Endothelial cell (in vitro differentiated cells): ENCODE measurements at places on chromosomes 1 and 21.

DNA sequence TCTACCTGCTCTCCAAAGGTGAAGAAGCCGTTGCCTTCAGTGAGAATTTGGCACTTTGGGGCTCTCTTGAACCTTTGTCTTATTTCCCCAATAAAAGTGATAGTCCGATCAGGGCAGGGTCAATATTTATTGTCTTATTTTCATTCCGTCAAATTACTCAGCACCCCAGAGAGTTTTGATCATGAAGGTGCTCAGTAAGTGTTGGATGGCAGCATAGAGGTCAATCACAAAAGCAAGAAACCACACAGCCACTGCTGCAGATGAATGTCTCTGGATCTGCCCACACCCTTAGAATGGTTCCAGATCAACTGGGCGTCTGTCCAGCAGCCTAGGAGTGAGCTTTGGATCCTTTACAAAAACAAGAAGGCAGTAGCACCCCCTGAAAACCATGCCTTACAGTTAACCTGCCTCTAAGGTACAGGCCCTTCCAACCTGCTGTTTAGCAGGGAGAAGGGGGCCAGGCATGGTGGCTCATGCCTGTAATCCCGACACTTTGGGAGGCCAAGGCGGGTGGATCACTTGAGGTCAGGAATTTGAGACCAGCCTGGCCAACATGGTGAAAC lies 97.3 kb downstream of the PSMG1 start:
- H3K36me3 ChIP-seq = no peaks in the 10 kb centered on the region
- no peak overlapping the region for H3K4me3 ChIP-seq
- no peaks in the 10 kb centered on the region for H3K4me1 ChIP-seq
- no peak for DNase-seq
- no peak overlapping the region for H3K27ac ChIP-seq

DNA sequence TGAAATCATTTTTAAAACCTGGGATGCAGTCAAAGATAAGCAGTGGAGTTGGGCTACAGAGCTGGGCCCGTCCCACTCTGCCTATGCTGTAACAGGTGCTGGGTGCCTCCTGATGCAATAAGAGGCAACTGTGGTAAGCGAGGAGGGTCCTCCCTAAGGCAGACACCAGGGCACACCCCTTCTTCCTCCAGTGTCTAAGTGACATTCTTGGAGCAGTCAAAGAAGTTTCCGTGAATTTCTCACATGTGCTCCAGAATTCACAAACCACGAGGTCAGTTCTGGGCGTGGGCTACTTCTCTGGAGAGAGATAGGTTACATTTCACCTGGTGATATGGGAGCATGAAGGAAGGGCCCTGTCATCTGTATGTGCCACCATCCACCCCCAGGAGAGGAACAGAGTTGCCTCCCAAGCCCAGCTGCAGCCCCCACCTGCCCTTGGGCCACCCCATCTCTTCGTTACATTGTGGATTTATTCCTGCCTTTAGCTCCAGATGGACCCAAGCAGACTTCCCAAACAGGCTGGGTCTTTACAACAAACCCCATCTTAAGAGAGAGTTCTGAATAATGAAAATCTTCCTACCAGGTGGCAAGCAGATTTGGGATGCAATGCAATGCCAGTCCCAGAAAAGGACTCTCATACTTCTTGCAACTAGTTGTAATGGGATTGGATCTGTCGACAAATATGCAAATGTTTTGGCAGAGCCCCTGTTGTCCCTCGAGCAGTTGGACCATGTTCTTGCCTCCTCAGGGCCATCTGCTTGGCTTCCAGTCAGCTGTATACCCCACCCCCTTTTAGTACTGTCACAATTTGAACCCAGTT lies 82.5 kb upstream of the CNTN2 start:
- H3K27me3 ChIP-seq = peaks cover 1% of the 10 kb centered on the region
- no peaks in the 10 kb centered on the region for H3K36me3 ChIP-seq
- no peaks in the 10 kb centered on the region for H3K4me1 ChIP-seq

DNA sequence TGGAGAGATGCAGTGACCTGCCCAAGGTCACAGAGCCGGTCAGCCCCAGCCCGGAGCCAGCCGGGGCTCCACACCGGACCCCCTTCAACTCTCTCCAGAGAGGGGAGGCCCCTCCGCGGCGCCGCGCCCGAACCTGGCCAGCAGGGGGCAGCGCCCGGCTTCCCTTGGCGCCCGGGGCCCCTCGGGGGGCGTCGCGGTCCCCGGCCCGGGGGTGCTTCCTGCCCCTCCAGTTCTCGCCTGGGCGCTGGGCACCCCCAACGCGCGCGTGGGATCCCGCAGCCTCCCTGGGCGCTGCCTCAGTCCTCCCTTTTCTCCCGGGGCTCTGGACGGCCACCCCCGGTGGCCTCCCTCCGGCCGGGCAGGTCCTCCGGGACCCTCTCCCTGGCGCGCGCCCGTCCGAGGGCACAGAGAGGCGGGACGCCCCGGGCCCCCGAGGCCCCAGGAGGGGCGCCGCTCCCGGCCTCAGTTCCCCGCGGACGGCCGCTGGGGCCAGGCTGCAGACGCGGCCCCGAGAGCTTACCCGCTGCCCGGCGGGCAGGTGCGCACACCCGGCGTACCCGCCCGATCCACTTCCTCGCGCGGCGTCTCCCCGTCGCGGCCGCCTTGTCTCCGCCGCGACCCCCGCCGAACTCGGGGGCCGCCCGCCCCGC lies 406 bp downstream of the HTR1D start:
- DNase-seq = peak; percentile 62
- peaks cover 5% of the 10 kb centered on the region for H3K4me1 ChIP-seq
- peak overlapping the region; percentile 4 for H3K4me3 ChIP-seq
- H3K27me3 ChIP-seq = peaks cover 16% of the 10 kb centered on the region

GRCh38 chr1:34701326-34702060 lies 53.4 kb upstream of the GJB5 start:
- H3K4me1 ChIP-seq = peaks cover 3% of the 10 kb centered on the region
- no peak overlapping the region for H3K27ac ChIP-seq
- H3K27me3 ChIP-seq = no peaks in the 10 kb centered on the region
- no peaks in the 10 kb centered on the region for H3K36me3 ChIP-seq
- no peak overlapping the region for H3K4me3 ChIP-seq

- H3K36me3 ChIP-seq = no peaks in the 10 kb centered on the region
- no peak overlapping the region for H3K27ac ChIP-seq
- no peaks in the 10 kb centered on the region for H3K27me3 ChIP-seq
- H3K4me3 ChIP-seq = no peak overlapping the region
Observed at GRCh38 chr1:52867087-52867863, 24.7 kb downstream of the ZYG11A start.

DNA sequence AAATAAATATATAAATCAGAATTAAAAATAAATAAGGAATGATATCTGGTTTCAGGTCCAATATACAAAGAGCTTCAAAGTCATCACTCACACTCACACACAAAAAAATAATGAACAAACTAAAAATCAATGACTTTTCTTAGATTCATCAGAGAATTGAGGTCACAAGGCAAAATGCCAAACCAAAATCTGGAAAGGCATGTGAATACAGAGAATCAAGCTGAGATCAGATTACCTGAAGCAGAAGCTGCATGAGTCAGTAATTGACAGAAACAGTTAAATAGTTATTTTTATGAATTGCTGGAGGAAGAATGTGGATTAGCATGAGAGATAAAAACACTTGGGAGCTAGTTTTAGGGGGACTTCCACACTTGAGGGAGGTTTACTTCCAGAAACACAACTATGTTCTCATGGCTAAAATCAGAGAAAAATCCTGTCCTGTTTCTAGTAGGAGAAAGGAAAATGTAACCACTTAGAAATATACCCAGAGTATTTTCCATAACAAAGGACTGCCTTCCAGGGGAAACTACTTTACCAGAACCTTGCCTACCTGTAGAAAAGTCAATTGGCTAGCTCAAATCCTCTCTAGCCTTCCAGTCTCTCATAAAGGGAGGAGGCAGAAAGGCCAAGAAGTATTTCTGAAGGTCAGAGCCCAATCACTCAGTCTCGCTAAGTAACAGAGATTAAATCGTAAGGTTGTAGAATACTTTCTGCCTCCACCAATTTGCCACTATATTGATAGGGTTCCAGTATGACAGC lies 536.6 kb upstream of the NR5A2 start:
- no peaks in the 10 kb centered on the region for H3K36me3 ChIP-seq
- no peak overlapping the region for H3K27ac ChIP-seq
- DNase-seq = no peak
- no peak overlapping the region for H3K4me3 ChIP-seq
- no peaks in the 10 kb centered on the region for H3K27me3 ChIP-seq
- no peaks in the 10 kb centered on the region for H3K4me1 ChIP-seq

GRCh38 chr1:109279615-109280278 lies 3.2 kb downstream of the PSRC1 start:
- H3K4me1 ChIP-seq = peaks cover 32% of the 10 kb centered on the region
- H3K27me3 ChIP-seq = peaks cover 8% of the 10 kb centered on the region
- no peak overlapping the region for H3K4me3 ChIP-seq
- no peak for DNase-seq
- H3K36me3 ChIP-seq = peaks cover 9% of the 10 kb centered on the region

GRCh38 chr1:186722711-186723309 lies 42.6 kb upstream of the PTGS2 start:
- no peak overlapping the region for H3K4me3 ChIP-seq
- H3K36me3 ChIP-seq = no peaks in the 10 kb centered on the region
- DNase-seq = peak; percentile 45
- no peak overlapping the region for H3K27ac ChIP-seq
- peaks cover 3% of the 10 kb centered on the region for H3K27me3 ChIP-seq

DNA sequence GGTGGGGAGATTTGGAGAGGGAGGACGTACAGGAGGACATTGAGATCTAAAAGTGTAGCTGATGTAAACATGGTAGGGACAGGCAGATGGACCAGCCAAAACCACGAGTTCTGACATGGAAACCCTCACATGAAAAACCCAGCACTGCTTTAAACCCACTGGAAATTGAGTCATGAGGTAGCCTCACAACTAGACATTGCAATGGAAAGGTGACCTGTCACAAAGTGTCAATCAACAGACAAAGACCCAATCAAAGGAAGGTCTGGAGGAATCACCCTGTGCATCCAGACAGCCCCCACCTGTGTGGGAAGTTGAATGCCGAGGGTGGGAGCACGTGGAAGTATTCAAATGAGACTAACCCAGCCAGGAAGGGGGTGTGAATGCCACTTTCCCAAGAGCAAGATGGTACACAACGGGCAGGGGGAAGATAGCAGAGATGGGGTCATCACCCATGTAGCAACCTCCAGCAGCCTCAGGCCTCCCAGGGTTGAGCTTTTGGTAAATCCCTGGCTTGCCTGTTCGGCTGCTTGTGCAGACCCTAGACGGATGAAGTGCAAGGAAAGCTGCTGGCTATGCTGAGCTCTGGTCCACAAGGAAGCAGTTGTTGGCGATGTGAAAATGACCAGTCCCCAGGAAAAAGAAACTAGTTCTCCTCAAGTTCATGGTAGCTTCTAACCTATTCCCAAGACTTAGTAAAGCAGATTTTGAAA lies 5.6 kb downstream of the FCMR start:
- H3K27me3 ChIP-seq = peaks cover 7% of the 10 kb centered on the region
- H3K4me1 ChIP-seq = peaks cover 8% of the 10 kb centered on the region
- H3K27ac ChIP-seq = no peak overlapping the region
- H3K36me3 ChIP-seq = no peaks in the 10 kb centered on the region

DNA sequence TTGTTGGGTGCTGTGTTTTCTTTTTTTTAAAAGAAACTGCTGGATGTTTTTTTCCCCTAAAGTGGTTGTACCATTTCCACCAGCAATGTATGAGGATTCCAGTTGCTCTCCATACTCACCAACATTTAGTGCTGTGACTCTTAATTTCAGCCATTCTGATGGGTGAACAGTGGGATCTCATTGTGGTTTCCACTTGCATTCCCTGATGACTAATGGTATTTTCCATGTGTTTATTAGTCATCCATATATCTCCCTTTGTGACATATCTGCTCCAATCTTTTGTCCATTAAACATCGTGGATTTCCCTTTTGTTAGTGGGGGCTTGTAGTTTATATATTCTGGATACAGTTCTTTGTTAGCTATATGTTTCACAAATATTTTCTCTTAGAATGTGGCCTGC lies 206.0 kb downstream of the CAMTA1 start:
- H3K27ac ChIP-seq = no peak overlapping the region
- H3K4me3 ChIP-seq = no peak overlapping the region
- H3K36me3 ChIP-seq = no peaks in the 10 kb centered on the region
- no peaks in the 10 kb centered on the region for H3K4me1 ChIP-seq

DNA sequence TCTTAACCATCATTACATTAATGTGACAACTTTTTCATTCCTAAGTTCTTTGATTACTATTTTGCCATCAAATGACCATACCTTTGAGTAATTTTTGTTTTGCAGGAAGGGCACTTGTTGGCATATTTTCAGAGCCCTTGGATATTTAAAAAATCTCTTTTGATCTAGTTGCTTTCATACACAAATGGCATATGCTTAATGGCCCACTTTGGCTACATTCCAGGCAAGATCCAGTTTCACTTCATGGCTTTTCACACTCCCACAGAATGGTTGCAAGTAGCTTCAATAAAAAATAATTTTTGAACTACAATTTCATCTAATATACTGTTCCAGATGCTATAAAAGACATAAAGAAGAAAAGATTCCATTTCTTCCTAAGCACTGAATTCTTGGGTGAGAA lies 18.1 kb downstream of the ADAM30 start:
- H3K27ac ChIP-seq = no peak overlapping the region
- H3K4me1 ChIP-seq = no peaks in the 10 kb centered on the region
- no peak for DNase-seq
- H3K4me3 ChIP-seq = no peak overlapping the region

DNA sequence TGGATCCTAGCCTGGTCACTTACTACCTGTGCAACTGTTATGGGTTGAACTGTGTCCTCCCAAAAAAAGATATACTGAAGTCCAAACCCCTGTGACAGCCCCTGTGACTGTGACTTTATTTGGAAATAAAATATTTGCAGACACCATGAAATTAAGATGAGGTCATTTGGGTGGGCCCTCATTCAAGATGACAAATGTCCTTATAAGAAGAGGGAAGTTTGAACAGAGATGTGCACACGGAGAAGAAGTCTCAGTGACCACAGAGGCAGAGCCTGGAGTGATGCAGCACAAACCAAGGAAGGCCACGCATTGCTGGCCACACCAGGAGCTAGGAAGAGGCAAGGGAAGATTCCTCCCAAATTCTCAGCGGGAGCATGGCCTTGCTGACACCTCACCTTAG lies 249.7 kb upstream of the RUNX1 start:
- H3K4me3 ChIP-seq = no peak overlapping the region
- no peak overlapping the region for H3K27ac ChIP-seq
- no peaks in the 10 kb centered on the region for H3K4me1 ChIP-seq
